ENCODE measurements at places on chromosomes 7 and 10. TPM values are rescaled to one million over a fixed set of nuclear protein-coding genes. Genes with fewer than 3 reads are reported as not detected.

- H3K27ac ChIP-seq = no peak overlapping the region
- no peaks in the 10 kb centered on the region for H3K36me3 ChIP-seq
- H3K4me3 ChIP-seq = no peak overlapping the region
Measured at GRCh38 chr7:40546616-40547501, 412.1 kb downstream of the SUGCT start.

- H3K4me3 ChIP-seq = no peak overlapping the region
- no peaks in the 10 kb centered on the region for H3K36me3 ChIP-seq
- no peak for DNase-seq
- no peaks in the 10 kb centered on the region for H3K27me3 ChIP-seq
- H3K4me1 ChIP-seq = peaks cover 55% of the 10 kb centered on the region
Measured at GRCh38 chr10:96578633-96579032, 8.2 kb downstream of the TM9SF3 start.

Gene TMEM209
- 8.7 TPM for total RNA-seq

GRCh38 chr10:86313621-86314041 is 53.0 kb downstream of the GRID1 start:
- H3K36me3 ChIP-seq = no peaks in the 10 kb centered on the region
- no peak overlapping the region for H3K27ac ChIP-seq
- DNase-seq = peak; percentile 40

GRCh38 chr10:122548407-122549085 is 12.0 kb upstream of the DMBT1 start:
- H3K36me3 ChIP-seq = no peaks in the 10 kb centered on the region
- H3K27me3 ChIP-seq = no peaks in the 10 kb centered on the region
- no peaks in the 10 kb centered on the region for H3K4me1 ChIP-seq
- H3K27ac ChIP-seq = no peak overlapping the region
- DNase-seq = no peak
- no peak overlapping the region for H3K4me3 ChIP-seq
